ENCODE measurements at places on chromosomes 6 and 20.

DNA sequence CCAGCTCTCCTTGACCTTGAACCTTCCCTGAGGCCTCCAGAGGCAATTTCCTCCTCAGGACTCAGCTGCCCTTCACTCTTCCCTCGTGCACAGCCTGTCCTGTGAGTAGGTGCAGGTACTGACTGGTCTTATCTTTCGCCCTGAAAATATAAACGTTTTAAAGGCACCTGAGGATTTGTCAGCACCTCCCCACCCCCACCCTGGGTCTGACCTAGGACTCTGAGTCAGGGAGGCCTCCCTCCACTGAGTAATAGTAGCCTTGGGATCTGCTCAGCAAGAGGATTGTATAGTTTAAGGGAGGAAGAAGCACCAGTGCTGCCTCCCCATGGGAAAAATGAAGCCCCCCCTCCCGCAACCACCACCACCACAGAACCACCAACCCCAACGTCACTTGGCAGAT is 54.6 kb downstream of the PPARD start:
- DNase-seq: no peak

GRCh38 chr20:52291109-52291508 is 99.5 kb upstream of the ZFP64 start:
- no peak for DNase-seq

- DNase-seq: no peak
These were observed 2.9 kb downstream of the FNDC1 start for GRCh38 chr6:159172091-159172491.

DNA sequence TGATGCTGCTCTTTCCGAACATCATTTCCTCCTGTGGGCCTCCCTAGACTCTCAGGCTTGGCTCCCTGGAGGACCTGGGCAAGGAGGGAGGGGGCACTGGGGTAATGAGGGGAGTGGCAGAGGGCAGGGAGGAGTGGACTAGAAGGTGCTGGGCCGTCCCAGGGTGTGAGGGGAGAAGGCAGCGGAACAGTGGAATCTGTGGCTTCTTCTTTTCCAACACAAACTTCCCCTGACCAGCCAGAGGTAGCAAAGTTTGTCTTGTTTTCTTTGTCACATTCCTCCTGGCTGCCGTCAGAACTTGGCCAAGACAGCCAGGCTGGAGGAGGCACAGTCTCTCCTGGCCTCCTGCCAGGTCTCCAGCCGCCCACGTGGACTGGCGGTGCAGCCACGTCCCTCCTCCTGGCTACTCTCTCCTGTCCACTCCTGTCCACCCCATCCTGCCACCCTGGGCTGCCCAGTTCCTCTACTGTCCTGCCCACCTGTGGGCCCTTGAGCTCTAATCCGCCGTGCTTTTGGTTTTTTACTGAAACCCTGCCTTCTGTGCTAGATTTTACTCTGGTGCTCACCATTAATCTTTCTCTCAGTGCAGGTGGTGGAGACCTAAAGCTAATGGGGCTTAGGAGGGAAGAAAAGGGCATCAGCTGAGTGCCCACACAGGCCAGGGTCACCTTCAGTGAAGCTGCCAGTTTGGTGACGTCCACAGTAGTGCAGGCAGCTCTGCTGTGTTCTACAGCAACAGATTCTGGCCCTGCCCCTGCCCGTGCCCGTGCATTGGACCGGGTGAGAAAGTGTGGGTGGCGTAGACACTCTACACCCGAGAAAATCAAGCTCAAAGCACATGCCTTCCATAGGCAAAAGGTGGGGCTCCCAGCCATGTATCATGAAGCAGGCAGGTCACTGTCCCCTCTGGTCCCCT is 2.8 kb upstream of the CDSN start:
- no peak for DNase-seq

GRCh38 chr6:107202876-107203468 is 87.7 kb upstream of the BEND3 start:
- DNase-seq: no peak

DNA sequence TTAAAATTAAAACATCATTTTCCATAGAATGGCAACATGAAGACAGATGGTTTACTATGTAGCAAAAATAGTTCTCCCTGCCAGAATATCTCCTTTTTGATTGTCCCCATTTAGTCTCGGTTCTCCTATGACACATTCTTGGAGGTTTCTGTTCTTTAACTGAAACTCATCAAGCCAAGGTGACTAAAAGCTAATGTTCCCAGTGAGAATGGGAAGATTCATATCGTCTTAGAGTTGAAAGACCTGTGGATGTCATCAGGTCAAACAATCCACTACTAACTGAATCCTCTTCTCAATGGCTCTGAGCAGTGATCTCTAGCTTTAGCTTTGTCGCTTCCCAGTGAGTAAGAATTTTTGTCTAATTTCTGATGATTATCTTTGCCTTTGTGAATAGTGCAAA is 1.3 kb upstream of the DOK5 start:
- DNase-seq: no peak

GRCh38 chr6:15412767-15413166 is 166.9 kb downstream of the JARID2 start:
- DNase-seq: no peak

DNA sequence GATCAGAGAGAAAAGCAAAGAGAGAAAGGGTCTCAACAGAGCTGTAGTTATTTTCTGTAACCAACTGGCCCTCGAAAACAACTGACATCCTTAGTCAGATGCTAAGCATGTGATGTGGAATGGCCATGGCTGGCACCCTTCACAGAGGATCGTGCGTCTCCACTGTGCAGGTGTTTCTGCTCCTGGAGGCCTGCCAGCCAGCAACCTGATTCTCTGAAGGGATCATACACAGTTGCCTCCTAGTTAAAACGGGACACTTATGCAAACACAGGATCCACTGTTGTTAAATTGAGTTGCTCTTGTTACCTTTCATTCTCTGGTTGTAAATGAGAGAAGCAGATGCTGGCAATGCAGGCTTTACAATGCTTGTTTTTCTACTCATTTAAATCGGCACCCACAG is 148.5 kb downstream of the HDGFL1 start:
- DNase-seq: no peak

- no peak for DNase-seq
These were observed 222.3 kb downstream of the UBE3D start for GRCh38 chr6:82843291-82843885.

GRCh38 chr6:54267798-54268197 is 40.4 kb upstream of the TINAG start:
- no peak for DNase-seq

DNA sequence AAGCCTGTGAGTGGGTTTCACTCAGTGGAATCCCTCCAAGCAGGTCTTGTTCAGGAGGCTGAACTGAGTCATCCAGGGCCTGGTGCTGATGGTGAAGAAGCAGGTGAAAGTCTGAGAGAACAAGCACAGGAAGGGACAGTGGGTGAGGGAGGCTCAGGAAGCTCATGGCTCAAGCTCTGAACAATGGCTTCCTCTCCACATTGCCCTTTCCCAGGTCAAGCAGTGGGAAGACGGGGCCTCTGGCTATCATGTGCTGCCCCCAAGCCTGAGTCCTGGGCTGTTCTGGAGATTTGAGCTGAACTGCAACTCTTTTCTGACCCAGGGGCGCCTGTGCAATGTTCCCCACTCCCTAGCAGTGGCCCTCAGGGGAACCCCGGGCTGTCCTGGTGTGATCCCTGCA is 3.4 kb downstream of the CST9L start:
- DNase-seq: no peak

GRCh38 chr6:142913036-142913510 is 31.9 kb downstream of the HIVEP2 start:
- no peak for DNase-seq

GRCh38 chr6:38024908-38025307 is 205.4 kb downstream of the ZFAND3 start:
- no peak for DNase-seq

GRCh38 chr20:62882426-62882825 is 20.8 kb upstream of the TCFL5 start:
- no peak for DNase-seq

DNA sequence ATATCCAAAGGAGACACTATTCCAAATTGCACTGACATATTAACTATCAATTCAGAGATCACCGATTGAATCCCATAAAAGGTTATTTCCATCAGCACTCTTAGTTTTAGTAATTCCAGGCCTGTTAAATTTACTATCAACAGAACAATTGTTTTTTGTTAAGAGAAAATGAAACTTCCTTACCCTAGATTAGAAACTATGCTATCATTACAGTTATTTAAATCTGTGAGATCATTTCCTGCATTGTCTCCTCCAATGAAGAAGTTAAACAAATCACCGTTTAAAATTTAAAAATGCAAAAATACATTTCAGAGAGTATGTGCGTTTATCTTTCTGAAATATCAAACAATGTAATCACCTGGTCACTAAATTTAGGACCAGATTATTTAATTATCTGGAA is 57.5 kb downstream of the HIVEP2 start:
- DNase-seq: no peak

DNA sequence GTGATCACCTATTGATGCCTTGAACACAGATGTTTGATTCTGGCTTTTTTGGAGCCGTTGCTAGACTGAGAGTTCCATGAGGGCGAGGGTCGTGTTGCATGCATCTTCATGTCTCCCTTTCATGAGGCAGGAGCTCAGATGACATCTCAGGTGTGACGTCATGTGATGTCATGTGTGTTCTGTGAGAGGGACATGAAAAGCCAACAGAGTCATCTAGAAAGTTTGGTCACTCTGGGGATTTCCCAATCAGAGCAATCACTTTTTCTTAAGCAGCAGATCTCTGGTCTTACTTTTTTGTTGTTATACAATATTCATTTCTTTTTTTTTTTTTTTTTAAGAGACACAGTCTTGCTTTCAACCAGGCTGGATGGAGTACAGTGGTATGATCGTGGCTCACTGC is 411.8 kb downstream of the PREX1 start:
- no peak for DNase-seq

DNA sequence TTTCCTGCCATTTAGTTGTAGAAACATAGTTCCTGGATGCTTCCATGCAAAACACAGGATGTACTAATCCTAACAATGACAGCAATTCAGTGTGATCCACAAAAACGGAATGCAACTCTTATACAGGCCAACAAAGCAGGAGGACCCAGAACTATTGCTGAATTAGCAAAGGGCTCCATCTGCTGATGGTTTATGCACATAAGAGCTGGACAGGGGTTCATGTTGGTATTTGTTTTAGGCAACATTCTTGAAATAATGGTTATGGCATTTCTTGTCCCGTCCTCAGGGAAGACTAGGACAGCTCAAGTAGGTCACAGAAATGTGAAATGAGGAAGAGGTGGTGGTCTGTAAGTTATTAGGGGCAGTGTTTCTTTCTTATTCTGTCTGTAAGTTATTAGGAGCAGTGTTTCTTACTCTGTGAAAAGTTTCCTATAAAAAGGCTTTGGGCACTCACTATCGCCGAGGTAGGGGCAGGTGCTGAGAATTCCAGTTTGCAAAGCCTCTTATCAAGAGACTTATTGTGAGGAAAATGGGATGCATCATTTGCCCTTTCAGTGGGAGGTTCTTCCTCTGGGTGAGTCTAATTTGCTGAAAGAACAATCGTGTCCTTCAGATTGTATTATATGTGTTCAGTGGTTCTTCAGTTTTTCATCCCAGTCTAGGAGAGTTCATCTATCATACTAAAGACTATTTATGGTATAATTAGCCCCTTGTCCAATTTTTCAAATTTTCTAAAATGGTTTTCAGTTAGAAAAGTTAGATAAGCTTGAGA is 171.1 kb downstream of the MCHR2 start:
- DNase-seq: peak; percentile 14

GRCh38 chr20:45894797-45895196 is 3.7 kb downstream of the CTSA start:
- no peak for DNase-seq

Data from amygdala (tissue), 56 donors.